ENCODE measurements at places on chromosomes 3 and 15.

DNA sequence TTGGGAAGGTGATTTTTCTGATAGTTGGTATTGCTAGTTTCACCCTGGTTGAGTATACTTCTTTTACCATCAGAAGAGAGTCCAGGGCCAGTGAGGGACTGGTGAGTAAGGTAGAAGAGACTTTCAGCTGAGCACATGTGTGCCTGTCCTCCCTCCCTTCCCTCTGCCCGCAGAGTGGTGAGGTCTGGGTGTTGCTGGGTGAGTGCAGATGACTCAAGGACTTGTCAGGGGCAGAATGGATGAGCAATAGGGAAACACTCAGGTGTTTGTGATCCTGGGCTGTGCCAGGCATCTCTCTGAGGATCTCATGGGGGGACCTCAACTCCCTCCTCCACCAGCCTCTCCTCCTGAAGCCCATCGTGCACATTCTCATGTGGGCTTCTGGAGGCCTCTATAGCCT, 76.0 kb upstream of the GSK3B start:
- no peak for DNase-seq

- DNase-seq, result no peak
Observed at GRCh38 chr15:84839714-84840113, 22.6 kb downstream of the ALPK3 start.

GRCh38 chr3:167863811-167864551, 128.5 kb downstream of the SERPINI1 start:
- no peak for DNase-seq

GRCh38 chr3:142530296-142530695, 48.2 kb downstream of the ATR start:
- DNase-seq, result no peak

DNA sequence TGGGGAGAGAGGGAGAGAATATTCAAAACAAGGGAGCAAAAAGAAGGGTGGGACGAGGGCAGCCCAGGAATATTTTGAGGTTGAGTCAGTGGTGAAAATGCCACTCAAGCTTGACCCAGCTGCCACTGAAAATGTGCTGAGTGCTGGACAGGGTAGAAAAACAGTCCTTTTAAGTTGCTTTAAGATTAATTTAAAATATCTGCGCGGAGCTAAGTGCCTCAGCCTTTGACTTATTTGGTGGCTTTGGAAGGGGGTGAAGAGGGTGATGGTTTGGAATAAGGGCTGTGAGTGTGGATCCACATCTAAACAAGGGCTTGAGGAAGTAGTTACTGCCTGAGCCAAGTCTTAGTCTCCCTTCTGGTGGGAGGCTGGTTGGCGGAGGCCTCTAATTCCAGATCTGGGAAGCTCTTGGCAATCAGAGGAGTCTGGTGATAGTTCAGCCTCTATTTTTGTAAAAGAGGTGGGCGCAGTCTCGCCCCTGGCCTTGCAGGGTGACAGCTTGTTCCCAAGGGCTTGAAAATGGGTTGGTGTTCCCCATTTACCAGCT, 280.8 kb upstream of the ROPN1 start:
- no peak for DNase-seq

DNA sequence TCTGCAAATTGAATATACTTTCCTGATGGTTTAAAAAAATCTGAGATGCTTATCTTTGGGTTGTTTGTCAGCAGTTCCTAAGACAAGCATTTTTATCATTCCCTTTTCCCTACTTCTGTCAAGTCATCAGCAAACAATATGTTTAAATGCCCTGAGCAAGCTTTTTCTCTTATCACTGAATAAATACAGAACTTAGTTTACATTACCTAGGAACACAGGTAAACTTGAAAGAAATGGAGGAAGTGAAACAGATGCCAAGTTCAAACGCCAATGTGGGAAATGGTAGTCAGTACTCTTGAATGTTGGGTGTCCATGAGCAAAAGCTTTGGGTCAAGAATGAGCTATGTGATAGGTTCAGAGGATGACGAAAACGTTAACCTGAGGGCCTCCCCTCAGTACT, 17.2 kb upstream of the TCAIM start:
- DNase-seq, result no peak

GRCh38 chr3:49170744-49171118, 667 bp upstream of the KLHDC8B start:
- DNase-seq, result no peak

GRCh38 chr3:35744419-35744818, 105.1 kb downstream of the ARPP21 start:
- no peak for DNase-seq

DNA sequence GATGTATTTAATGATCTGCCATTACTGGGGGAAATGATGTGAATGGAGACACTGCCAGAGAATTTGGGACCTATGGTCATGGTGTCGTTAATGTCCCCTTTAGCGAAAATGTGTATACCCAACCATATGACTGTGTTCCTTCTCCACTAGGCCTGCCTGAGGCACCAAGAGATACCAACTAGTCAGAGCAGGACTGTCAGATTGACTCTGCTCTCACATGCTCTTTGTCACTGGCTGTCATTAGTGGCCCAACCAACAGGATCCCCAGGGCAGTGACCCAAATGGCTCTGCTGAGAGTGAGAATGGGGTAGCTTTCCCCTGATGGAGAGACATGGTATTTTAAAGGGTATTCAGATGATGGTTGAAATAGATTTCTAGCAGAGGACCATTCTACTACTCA, 2.8 kb downstream of the TAGLN3 start:
- DNase-seq, result no peak

GRCh38 chr3:121836064-121836463, 1.1 kb downstream of the EAF2 start:
- no peak for DNase-seq

DNA sequence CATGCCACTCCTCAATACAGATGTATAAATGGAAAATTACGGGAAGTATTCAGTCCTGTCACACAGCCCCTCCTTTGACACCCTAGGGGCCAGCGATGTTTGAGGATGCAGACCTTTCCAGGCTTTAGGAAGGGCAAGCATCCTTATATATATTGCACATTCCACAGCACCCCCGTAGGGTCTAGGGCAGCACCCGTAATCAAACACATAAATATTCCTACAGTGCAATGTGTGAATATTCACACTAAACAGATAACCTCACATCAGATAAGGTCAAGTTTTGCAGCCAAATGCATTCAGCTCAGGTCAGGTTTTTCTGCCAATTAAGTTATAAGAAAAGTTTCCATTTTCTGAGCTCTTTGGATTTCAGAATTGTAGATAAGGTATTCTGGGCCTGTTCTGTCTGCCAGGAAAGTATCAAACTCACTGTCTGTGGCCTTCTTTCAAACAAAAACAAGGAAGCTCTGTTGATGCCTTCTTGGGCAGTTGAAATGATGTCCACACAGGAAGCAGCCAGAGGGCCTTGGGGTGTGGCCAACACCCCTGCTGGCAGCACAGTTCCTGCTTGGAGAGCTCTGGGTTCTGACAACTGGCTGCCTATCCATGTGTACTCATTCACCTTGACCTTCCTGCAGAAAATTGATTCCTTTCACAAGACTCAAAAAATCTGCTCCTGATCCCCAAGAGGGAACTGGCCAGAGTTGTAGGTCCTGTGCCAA, 427.0 kb downstream of the NTRK3 start:
- no peak for DNase-seq

DNA sequence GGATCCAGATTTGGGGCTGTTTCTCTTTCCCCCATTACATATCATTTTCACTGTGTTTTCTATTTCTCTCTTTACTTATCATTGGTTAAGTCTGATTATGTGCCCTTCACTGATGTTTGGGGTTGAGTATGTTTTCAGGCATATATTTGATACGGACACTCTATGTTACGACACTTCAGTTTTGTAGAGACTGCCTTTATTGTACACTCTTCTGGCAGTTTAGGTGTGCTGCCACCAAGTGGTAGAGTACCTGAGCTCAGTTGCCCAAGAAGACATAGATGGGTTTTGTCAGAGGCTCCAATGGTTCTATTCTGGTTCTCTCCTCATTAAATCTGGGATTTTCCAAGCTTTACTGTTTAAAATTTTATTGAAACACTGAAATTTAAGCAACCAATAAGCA, 255.0 kb upstream of the ROPN1 start:
- DNase-seq, result no peak

DNA sequence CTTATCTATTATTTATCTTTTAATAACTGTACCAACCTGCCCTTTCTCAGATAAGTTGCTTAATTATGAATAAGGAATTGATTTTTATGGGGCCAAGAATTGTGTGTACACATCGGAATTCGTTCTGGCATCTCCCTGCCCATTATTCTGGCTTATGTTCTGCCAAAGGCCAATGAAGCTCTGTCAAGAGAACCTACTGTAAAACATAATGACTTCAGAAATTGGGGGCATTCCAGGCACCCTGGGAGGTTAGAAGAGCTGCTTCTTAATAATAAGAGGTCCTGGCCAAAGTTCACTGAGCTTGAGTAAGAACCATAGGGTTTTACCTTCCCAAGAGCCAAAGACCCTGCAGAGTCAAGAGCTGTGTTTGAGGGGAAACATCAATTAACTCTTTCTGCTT, 261.7 kb downstream of the SLC9A9 start:
- no peak for DNase-seq

DNA sequence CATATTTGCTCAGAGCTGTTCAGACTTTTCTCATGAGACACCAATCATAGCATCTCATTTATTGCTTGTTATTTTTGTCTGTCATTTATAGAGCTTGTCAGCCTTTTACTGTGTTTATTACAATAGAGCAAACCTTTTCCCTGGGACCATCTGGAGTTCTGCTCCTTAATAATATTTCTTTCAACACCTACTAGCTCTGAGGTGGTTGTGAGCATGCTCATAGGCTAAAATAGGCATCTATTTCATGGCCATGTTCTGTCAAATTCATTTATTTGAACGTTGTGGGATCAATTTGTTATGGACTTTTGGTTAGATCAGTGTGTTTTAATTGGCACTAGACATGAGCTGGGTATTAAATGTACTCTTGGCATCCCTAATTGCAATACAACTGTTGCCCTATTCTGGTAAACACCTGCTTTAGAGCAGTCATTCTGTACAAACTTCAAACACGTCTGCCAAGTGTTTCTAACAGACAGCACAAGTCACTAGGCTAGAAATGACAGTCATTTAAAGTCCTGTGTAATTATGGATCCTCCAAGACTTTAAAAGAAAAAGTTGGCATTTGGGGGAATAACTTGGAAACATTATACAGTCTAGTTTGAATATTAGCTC, 766.3 kb downstream of the ZNF385D start:
- no peak for DNase-seq

DNA sequence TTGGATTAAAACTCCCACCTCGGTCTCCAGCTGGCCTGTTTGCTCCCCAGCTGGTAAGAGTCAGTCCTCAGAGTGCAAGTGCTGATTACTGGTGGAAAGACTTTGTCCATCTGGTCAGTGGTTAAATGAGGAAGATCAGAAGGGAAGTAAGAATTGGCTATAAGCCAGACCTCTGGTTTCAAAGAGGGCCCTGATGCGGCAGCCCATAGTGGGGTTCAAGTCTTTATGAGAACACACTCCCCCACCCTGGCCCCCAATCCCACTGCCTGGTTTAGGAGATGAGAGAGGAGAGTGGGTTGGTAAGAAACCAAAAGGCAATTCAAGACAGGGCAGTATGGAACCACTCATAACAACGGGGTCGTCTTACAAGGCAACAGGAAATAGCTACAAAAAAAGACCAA, 65.0 kb downstream of the FRMD4B start:
- DNase-seq, result no peak

- no peak for DNase-seq
Observed at GRCh38 chr15:59177317-59177660, 29.4 kb upstream of the LDHAL6B start.

GRCh38 chr15:74208901-74209559, 6.4 kb upstream of the STRA6 start:
- no peak for DNase-seq

DNA sequence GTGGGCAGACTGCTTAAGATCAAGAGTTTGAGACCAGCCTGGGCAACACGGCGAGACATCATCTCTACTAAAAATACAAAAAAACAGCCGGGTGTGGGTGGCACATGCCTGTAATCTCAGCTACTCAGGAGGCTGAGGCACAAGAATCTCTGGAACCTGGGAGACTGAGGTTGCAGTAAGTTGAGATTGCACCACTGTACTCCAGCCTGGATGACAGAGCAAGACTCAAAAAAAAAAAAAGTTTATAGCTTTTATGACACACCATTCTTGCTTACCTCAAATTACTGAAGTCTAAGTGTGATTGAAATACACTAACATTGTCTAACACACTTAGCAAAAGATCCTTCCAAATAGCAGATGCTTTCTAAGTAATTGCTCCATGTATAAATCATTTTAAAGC, 207.6 kb downstream of the STAG1 start:
- no peak for DNase-seq

DNA sequence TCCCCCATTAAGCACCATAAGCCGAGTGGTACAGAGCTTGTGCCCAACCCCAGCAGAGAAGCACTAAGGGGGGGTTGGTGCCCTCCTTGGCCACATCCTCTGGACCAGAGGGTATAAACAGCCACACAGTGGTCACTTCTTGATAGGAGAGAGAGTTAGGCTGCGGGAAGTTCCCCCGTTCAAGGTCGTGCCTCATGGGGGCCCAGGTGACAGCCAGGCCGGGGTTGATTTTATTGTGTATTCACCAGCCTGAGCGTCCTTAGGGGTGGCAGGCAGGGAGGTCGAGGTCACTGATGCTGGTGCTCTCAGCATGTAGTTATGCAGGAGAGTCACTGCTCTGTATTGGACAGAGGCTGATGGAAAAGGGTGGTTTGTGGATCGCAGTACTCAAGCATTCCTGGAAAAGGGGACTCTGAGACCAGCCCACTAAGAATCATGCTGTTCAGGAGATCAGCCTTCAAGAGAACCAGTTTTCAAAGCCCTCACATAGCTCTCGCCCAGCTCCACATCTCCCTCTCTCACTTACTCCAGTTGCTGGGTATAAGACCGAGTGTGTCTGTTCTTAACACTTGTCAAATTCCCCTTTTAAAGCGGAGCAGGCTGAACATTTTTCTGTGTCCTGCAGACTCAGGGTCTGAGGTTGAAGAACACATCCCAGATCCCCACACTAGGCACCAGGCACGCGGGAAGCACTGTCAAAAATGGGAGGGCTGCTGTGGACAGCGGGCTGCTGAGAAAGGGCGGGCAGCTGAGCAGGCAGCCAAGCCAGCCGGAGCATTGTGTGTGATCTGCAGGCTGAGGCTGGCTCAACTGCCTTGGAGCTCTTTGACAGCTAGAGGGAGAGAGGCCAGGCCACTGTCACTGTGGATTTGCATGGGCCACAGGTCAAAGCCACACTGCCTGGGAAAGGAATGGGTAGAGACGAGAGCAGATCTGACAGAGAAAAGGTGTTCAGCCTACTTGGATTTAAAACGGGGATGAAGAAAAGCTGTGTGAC, 279.3 kb upstream of the LRRFIP2 start:
- DNase-seq, result no peak

GRCh38 chr3:122148941-122149627, 34.4 kb upstream of the CASR start:
- no peak for DNase-seq

GRCh38 chr15:89364341-89364740, 29.7 kb upstream of the POLG start:
- no peak for DNase-seq

DNA sequence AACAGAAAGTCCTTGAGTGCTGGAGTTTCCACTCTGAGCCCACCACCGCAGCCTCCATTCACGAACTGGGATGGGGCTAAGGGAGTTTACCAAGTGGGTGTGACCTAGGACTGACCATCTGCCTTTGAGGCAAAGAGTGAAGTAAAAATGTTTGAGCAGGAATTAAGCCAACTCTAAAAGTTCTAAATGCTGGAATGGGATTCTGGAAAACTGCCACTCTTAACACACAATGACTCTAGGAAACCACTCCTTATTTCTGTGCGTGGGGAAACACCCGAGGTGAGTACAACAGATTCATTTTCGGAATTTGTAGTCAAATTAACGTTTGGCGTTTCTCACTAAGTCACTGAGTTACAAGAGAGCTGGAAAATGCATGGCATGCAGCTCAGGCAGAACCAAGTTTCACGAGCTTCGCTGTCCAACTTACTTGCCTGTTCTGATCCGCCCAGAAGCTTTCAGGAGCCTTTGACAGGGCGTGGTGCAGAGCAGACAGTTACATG, 31.6 kb downstream of the ISL2 start:
- no peak for DNase-seq

All from activated T-helper 1 cell treated with anti-CD3 and anti-CD28 coated beads, Interleukin-2, amount 50 U/mL, for 16 hours (primary cell).